CD4-positive, CD25-positive, alpha-beta regulatory T cell (primary cell): ENCODE measurements at places on chromosomes 1 and 21. TPM values are rescaled to one million over a fixed set of nuclear protein-coding genes. Genes with fewer than 3 reads are reported as not detected.

CD55 gene
- 120 TPM for total RNA-seq

PYCR2 gene
- total RNA-seq, result 51.6 TPM

APOBEC4 gene
- total RNA-seq, result not detected

PRKAB2 gene
- total RNA-seq, result 10.4 TPM

DIRAS3 gene
- not detected for total RNA-seq

APH1A gene
- total RNA-seq, result 119 TPM

TENT5C gene
- 324 TPM for total RNA-seq

NTMT2 gene
- total RNA-seq, result not detected

CHD5 gene
- total RNA-seq, result not detected

KRTAP21-2 gene
- total RNA-seq, result not detected

MAP3K7CL gene
- total RNA-seq, result 24.6 TPM

F13B gene
- not detected for total RNA-seq

TTC34 gene
- total RNA-seq, result 1.1 TPM

KRTAP10-2 gene
- not detected for total RNA-seq

STMN1 gene
- total RNA-seq, result 44.9 TPM

DNA sequence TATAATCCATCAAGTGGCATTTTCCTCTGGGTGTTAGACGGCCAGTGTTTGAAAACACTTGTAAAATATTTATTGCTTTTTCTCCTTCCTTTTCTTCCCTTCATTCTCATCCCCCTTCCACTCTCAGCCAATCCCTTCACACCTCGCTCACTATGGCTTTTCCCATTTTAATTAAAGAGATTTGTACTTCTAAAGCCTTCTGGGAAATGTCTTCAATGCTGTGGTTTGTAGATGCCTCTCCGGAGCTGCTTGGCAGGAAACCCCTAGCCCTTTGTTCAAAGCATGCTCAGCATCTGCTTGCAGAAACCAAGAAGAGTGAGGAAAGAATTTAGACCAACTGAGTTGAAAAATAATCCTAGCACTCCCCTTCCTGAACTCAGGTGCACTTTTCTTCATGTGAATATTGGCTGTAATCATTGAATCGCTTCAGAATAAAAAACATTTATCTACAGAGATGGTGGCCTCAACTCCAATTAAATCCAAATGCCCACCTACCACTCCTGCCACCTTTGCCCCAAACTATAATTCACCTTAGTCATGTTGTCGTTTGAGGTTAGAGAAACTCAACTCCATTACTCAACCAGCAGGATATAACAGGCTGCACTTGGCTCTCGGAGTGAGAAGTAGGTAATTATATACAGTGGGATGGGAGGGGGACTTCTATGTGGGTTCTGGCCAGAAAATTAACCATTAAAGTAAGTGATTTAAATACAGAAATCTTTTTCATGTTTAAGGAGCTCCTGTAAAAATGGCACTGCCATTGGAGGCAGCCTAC lies 659.4 kb upstream of the CAMK1G start:
- H3K4me3 ChIP-seq, result no peak overlapping the region
- no peaks in the 10 kb centered on the region for H3K36me3 ChIP-seq
- no peak overlapping the region for H3K27ac ChIP-seq
- H3K27me3 ChIP-seq, result no peaks in the 10 kb centered on the region
- no peaks in the 10 kb centered on the region for H3K4me1 ChIP-seq

- peaks cover 56% of the 10 kb centered on the region for H3K36me3 ChIP-seq
- H3K27me3 ChIP-seq, result no peaks in the 10 kb centered on the region
- no peak overlapping the region for H3K4me3 ChIP-seq
- peak overlapping the region; percentile 81 for H3K27ac ChIP-seq
- no peak for DNase-seq
Measured at GRCh38 chr1:9720785-9721605, 69.5 kb downstream of the PIK3CD start.

DNA sequence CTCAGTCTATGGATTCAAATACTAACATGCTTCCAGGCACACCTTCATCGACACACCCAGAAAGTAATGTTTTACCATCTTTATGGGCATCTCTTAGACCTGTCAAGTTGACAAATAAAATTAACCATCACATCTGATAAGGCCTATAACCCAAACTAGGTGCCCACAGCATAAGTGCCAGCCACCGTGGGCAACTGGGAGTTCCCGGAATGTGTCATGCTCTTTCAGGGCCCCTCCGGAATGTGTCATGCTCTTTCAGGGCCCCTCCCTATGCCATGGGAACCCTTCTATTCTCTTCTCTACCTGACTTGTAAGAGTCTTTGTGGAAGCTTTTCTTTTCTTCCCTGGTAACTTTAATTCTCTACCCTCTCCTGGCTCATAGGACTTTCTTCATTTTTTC lies 26.6 kb downstream of the KRTAP24-1 start:
- no peak for DNase-seq
- H3K36me3 ChIP-seq, result no peaks in the 10 kb centered on the region
- no peak overlapping the region for H3K4me3 ChIP-seq
- H3K27ac ChIP-seq, result no peak overlapping the region

DNA sequence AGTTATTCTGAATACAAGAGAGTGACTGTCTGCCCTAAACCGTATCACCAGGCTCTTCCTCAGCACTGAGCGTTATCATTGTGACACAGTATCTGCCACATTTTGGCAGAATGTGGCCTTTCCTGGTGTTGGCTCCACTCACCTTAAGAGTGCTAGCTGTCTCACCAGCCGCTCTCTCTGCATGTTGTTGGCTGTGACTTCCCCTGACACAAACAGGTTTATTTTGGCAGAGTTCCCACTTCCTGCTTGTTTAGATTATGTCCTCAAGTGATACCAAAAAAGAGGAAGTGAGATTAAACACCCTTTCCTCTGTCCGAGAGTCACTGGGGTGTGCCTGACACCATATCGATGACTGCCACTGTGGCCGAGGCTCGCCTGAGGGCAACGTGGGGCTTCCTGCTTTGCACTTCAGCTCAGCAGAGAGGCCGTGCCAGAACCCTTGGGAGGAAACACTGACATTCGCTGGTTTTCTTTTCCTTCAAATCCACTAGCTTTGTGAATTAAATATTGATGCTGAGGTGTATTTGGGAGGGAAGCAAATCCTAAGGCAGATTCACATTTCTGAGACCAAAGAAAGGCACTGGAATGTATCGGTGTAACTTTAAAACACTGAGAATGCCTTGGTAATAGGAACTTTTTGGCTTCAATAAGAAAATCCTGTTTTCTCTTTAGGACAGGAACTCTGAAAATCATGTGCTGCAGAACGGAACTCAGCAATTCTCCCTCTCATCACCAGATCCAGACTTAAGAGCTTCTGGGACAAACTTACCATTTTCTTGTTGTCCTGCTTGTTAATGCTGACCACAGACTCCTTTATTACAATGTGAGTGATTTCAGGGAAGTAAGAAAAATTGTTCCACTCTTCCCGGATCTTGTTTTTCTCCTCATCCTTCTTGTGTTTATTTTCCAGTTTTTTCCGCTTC lies 102.1 kb downstream of the JAK1 start:
- no peaks in the 10 kb centered on the region for H3K27me3 ChIP-seq
- peaks cover 18% of the 10 kb centered on the region for H3K4me1 ChIP-seq
- H3K27ac ChIP-seq, result peak overlapping the region; percentile 52
- peaks cover 90% of the 10 kb centered on the region for H3K36me3 ChIP-seq

- peaks cover 9% of the 10 kb centered on the region for H3K36me3 ChIP-seq
- DNase-seq, result peak; percentile 81
- H3K4me3 ChIP-seq, result peak overlapping the region; percentile 33
Measured at GRCh38 chr21:43921979-43922945, 57.2 kb downstream of the AGPAT3 start.

GRCh38 chr1:236688705-236689104 lies 2.4 kb downstream of the ACTN2 start:
- H3K4me3 ChIP-seq, result no peak overlapping the region
- H3K27ac ChIP-seq, result no peak overlapping the region
- peaks cover 33% of the 10 kb centered on the region for H3K27me3 ChIP-seq

DNA sequence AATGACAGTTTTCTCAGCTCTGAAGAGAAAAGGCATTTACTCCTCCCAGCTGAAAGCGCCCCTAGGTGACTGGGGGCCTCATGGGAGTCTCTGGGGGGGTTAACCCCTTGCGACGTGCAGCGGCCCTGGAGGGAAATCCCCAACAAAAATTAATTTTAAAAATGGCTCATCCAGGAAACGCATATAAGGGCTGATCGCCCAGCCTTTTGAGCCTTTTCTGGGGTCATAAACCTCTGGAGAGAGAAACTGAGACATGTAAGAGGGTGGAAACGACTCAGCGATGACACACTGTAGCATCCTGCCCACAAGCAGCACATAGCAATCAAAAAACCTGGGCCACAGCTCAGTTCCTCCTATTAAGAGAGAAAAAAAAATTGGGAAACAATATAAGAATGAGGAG lies 20.4 kb upstream of the HPDL start:
- H3K4me1 ChIP-seq, result peaks cover 13% of the 10 kb centered on the region
- DNase-seq, result peak; percentile 56
- no peak overlapping the region for H3K4me3 ChIP-seq

GRCh38 chr1:152801333-152801732 lies 4.8 kb downstream of the LCE1D start:
- H3K4me3 ChIP-seq, result no peak overlapping the region
- DNase-seq, result no peak
- H3K4me1 ChIP-seq, result no peaks in the 10 kb centered on the region
- H3K36me3 ChIP-seq, result no peaks in the 10 kb centered on the region
- H3K27me3 ChIP-seq, result peaks cover 6% of the 10 kb centered on the region

DNA sequence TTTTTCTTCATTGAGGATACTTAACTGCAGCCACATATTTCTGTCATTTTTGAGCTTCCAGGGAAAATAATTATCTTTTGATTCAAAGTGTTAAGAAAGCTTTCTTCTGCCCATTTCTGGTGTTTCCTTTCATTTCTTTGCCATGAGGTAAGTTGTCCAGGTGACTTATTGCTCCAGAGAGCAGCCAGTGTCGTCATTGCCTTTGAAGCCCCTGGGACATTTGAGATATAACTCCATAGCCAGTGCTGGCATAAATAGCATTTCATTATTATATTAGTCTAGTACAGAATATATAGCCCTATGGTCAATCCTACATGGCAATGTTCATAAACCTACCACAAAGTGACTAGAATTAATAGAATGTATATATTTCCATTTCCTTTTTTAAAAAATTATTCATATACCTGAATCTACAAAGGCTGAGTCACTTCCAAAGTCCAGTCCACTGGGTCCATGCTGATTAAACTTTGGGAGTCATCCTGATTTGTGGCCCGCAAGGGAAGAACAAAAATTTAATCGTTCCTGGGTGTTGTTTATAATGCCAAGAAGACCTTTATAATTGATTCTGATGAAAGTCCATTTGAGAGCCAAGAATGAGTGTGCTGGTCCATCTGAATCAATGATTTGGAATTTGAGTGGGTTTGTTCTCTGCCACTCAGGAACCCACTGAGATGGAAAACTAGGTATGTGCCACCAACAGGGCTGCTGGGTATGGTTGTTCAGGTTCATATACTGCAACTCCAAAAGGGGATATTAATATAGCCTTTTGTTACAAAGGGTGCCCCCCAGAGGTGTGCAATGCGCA lies 221.8 kb upstream of the PLXNA2 start:
- no peaks in the 10 kb centered on the region for H3K36me3 ChIP-seq
- no peak overlapping the region for H3K27ac ChIP-seq
- no peaks in the 10 kb centered on the region for H3K4me1 ChIP-seq

- H3K4me1 ChIP-seq, result no peaks in the 10 kb centered on the region
- H3K27ac ChIP-seq, result no peak overlapping the region
- H3K4me3 ChIP-seq, result no peak overlapping the region
Measured at GRCh38 chr1:23433122-23433521, 8.6 kb upstream of the TCEA3 start.

DNA sequence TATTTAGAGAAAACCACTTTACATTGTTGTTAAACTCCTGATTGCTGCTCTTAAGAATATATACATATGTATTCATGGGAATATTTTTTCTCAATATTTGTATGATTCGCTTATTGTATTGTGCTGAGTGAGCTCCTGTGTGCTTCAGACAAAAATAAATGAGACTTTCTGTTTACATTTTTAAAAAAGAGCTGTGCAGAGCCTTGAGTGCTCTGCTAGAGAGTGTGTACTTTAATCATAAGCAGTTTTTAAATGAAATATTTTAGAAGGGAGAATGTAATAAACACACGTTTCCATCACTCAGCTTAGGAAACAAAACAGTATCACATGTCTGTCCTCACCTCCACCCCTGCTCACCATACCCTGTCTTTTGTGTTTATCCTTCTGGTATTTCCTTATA lies 9.7 kb downstream of the PTPN14 start:
- no peak for DNase-seq
- H3K36me3 ChIP-seq, result no peaks in the 10 kb centered on the region
- H3K27ac ChIP-seq, result no peak overlapping the region
- H3K4me1 ChIP-seq, result no peaks in the 10 kb centered on the region
- H3K27me3 ChIP-seq, result peaks cover 9% of the 10 kb centered on the region
- no peak overlapping the region for H3K4me3 ChIP-seq

DNA sequence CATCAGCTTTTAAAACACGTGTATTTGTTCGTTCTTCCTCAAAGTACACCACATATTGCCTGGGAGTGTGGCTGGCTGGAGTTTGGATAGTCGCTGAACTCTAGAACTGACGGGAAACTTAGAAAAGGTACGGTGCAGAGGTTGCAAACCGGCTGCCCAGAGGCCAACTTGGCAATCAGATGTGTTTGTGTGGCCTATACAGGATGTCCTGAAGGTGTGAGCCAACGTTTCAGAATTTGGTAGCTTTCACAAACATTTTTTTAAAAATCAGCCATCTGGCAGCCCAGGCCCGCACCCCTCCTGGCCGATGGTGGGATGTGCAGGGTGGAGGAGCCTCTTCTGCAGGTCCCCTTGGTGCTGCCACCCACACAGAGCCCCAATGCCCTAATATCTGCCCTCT lies 73.6 kb upstream of the SLC25A33 start:
- H3K4me3 ChIP-seq, result no peak overlapping the region
- no peaks in the 10 kb centered on the region for H3K4me1 ChIP-seq
- DNase-seq, result no peak
- no peak overlapping the region for H3K27ac ChIP-seq
- H3K36me3 ChIP-seq, result no peaks in the 10 kb centered on the region

GRCh38 chr1:27787895-27788294 lies 14.9 kb downstream of the STX12 start:
- peaks cover 2% of the 10 kb centered on the region for H3K4me1 ChIP-seq
- DNase-seq, result no peak
- H3K4me3 ChIP-seq, result no peak overlapping the region
- no peak overlapping the region for H3K27ac ChIP-seq
- H3K27me3 ChIP-seq, result no peaks in the 10 kb centered on the region

GRCh38 chr21:31260790-31261189 lies 83.3 kb downstream of the TIAM1 start:
- H3K36me3 ChIP-seq, result no peaks in the 10 kb centered on the region
- peaks cover 5% of the 10 kb centered on the region for H3K4me1 ChIP-seq
- no peak for DNase-seq
- no peak overlapping the region for H3K4me3 ChIP-seq
- no peak overlapping the region for H3K27ac ChIP-seq
